ENCODE measurements at places on chromosomes 3 and 15.

- no peak for DNase-seq
These were observed 83.2 kb upstream of the EOMES start for GRCh38 chr3:27805282-27805681.

DNA sequence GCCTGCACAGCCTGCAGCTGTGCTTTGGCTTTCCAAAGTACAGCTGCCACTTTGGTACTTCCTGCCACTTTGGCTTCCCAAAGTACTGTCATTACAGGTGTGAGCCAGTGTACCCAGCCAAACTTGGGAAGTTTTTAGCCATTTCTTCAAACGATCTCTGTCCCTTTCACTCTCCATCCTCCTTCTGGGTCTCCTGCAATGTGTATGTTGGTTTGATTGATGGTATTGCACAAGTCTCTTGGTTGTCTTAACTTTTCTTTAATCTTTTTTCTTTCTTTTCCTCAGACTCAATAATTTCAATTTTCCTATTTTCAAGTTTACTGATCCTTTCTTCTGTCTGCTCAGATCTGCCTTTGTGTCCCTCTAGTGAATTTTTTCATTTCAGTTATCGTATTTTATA lies 99.3 kb upstream of the CFAP20DC start:
- no peak for DNase-seq

- no peak for DNase-seq
These were observed 157.8 kb downstream of the TIGIT start for GRCh38 chr3:114451561-114452018.

DNA sequence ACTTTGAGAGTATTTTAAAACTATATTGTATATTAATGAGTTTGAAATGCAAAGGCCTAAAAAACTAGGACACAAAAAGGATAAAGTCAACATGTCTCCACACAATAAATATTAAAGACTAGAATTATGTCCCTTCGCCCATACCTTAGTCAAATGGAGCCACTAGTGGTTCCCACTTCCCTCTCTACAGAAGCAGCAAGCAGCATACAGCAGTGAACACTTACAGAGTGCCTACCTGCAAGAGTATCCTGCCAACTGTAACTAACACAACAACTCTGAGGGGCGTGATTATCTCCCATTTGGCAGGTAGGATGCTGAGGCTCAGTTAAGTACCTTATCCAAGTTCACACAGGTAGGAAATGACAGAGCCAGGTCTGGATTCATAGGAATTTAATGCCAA lies 17.2 kb downstream of the DYNC1LI1 start:
- DNase-seq: no peak

DNA sequence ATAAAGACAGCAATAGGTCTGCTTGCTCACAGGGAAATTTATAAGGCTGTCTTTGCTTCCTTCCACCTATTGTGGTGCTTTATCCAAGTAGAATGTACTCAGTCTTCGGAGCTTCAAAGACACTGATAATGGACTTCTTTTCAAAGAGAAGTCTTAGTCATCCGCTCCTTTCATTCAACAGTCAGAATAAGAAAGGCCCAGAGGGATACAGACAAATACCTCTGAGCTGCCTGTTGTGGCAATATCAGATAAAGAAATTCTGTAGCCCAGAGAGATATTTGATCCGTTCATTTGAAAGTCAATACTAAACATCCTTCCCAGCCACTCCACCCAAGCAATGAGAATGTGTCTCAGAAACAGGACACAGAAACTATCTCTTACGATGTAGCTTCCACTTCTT lies 110.0 kb downstream of the FHIT start:
- no peak for DNase-seq

DNA sequence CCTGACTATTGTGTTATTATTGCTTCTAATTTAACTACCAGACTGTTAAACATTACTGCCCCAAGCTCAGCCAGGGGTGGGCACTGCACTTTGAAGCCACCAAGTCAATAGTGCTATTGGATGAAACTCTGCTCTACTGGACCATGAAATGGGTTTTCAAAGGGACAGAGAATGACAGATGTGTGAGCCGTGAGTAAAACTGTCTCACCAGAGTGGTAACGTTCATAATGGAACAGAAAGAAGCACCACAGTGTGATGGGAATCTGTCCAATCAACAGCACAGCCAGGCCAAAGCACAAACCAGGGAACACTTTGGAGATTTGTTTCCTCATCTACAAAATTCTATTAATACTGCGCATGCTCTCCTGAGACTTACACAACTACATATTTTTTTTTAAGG lies 171.8 kb upstream of the LPP start:
- no peak for DNase-seq

- DNase-seq: no peak
These were observed 27.9 kb downstream of the KY start for GRCh38 chr3:134622806-134623365.

DNA sequence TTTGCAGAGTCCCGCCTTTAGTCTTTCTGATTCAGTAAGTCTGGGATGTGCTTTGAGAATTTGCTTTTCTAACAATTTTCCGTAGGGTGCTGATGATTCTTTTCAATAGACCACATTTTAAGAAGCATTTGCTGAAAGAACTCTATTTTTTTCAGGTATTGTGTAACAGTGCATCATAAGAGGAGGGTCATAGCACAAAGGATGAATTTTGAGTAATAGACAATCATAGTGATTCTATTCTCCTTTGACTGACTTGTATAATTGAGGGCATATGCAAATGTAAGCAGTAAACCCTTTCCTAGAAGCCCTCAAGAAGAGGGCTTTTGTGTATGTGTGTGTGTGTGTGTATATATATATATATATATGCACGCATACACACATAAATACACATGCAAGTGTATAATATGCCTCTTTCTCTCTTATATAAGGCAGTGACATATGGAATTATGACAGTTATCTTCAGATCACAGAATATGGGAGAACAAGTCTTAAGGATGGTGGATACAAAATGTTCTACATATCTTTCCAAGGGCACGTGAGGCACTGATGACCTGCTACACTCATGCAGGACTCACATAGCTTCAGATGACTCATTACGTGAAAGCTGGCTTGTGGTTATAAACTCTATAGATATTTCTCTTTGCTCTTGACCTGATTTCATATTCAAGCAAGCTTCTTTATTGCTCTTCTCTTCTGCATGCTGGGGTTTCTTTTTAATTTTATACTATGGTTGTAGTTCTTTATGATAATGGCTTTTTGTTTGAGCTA lies 6.5 kb upstream of the PLSCR1 start:
- DNase-seq: peak; percentile 15

DNA sequence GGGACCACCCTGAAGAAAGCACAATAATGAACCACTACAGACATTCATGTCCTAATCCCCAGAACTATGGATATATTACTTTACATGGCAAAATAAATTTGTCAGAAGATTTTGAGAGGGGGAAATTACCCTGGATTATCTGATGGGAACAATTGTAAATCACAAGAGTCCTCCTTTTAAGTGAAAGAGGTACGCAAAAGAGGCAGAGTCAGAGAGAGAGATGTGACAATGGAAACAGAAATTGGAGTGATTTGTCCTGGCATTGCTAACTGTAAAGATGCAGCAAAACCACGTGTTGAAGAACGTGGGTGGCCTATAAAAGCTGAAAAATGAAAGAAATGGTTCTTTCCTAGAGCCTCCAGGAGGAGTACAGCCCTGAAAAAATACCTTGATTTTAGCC lies 1121.4 kb upstream of the ALCAM start:
- DNase-seq: no peak
